ENCODE measurements at places on chromosomes 3 and 15.

- no peak for DNase-seq
Observed at GRCh38 chr15:42012241-42012640, 8.6 kb downstream of the PLA2G4E start.

DNA sequence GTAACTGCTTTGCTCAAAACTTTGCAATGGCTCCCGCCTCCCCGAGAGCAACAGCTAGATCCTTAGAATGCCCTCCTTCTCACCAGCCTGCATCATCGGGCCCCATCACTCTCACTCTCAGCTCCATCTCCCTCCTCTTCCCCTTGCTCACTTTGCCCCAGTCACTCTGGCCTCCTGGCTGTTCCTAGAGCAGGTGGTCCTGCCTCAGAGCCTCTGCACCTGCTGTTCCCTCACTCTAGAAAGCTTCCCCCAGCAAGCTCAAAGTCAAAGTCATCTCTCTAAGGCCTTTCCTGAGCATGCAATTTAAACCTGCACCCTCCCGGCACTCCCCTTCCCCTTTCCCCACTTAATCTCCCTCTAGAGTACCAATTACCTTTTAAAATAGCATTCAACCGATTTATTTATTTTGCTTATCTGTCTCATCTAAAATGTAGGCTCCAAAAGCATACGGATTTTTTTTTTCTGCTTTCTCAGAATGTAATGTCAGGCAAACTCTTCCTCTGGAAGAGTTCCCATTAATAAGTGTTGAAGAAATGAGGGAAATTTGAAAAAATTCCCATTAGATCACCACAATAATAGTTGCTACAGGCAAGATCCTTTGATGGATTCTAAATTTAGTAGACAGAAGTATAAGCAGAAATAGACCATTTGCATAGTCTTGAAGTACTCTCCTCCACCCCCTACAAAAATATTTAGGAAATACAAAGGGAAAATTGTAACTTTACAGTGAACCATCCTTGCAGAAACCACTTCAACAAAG lies 15.9 kb upstream of the HES1 start:
- no peak for DNase-seq

- no peak for DNase-seq
Observed at GRCh38 chr3:77816366-77816765, 776.5 kb downstream of the ROBO2 start.

DNA sequence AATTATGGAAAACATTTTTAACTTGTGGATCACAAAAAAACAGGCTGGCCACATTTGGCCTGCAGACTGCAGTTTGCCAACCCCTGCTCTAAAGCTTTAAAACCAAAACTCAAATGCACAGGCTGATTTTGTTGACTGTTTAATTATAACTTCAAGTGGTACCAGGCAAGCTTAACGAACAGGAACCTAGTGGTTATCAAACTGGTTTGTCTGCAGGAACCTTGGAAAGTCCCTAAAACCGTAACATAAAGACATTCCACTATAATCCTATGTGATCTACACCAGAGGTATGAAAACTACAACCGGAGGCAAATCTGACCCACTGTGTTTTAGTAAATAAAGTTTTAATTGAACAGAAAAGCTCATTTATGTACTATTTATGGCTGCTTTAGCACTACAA lies 52.4 kb downstream of the TBL1XR1 start:
- no peak for DNase-seq

- DNase-seq: no peak
Observed at GRCh38 chr3:176961916-176962315, 235.4 kb downstream of the TBL1XR1 start.

- no peak for DNase-seq
Observed at GRCh38 chr3:33171580-33171979, 47.0 kb downstream of the SUSD5 start.

DNA sequence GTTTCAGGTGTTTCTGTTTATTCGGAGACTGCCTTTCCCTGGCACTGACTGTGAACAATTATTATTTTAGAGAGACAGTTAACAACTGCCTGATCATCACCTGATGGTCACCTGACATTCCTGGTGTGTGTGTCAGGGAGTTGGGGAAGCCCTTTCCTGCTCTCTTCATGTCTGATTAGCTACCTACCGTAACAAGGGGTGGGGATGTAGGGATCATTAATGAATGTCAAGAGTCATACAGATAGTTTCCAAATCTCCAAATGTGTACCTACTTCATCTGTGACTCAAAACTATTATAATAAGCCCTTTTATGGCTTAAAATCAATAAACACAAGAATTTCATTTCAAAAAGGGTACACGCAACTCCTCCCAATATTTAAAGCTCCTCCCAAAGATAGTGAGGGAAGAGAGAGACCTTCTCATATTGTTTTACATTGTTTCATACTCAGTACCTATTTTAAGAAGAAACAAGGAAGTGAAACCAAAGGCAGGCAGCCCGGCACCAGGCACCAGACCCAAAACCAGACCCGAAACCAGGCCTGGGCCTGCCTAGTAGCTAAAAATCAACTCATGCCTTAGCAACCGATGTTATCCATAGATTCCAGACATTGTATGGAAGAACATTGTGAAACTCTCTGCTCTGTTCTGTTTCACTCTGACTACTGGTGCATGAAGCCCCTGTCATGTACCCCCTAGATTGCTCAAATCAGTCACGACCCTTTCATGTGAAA lies 844.9 kb upstream of the ALCAM start:
- DNase-seq: no peak

DNA sequence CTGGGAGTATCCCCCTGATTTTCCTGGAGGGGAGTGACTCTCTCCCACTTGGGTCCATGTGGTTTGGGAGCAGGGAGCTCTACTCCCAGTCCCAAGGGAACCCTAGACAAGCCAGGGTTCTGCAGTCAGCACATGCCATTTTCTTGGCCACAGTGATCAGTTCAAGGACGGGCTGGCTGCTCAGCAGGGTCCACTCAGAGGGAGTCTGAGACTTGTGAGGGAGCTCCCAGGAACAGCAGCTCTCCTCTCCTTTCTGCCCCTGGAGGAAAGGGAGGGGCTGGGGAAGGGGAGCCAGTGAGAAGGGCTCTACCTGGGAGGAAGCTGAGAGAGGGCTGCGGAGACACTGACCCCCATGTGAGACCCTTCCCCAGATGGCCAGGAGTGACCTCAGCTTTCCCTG lies 29.1 kb upstream of the LMCD1 start:
- no peak for DNase-seq

DNA sequence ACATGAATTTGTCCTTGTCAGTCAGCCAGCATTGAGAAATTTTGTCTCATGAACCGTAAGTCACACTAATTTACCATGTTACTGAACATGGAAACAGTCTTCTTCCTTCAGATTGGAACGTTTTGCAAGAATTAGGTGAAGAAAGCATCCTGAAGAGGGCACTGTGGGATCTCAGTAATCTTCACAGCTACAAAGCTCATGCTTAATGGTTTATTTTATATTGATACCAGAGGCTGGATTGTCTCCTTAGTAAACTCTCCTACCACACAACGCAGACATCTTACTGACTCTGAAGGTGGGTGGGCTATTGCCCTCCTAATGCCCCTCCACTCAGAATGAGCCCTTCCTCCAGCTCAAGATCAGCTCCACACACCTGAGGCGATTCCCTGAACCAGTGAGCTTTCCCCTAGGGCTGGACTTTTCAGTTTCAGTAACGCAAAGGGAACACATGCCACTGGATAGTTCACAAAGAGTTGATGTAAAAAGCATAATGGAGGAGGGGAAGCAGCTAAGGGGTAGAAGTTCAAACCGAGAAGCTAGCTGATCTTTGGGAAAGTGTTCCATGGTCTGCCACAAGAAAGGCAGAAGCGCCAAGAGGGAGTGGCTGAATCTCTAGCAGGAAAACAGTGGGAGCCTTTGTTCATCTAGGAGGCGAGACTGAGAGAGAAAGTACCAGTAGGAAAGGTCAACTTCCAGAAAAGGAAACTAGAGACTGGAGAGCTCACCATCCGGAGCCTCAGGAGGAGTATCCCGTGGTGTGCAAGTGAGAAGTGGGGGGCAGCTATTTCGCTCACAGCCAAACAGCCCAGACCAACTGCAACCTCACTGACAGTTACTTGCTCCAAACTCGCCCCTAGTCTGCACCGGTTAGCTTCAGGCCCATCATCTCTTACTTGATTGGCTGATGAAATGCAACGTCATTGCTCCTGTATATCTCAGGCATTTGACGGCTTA lies at the start of gene SLC9C1:
Gene SLC9C1 (minus strand): TSS at position 849 of the 954 bp plus-strand sequence. CDS start 7,425 bp downstream, outside the sequence.
- DNase-seq: no peak

- DNase-seq: no peak
Observed at GRCh38 chr3:38307599-38307998, 25.5 kb downstream of the SLC22A14 start.

GRCh38 chr3:173993299-173993698 lies 595.8 kb downstream of the NLGN1 start:
- no peak for DNase-seq

- DNase-seq: no peak
Observed at GRCh38 chr3:150055332-150055731, 84.6 kb upstream of the PFN2 start.
